ENCODE measurements at places on chromosomes 3 and 15.

GRCh38 chr15:43095708-43096347, 10.0 kb downstream of the UBR1 start:
- DNase-seq: no peak

- DNase-seq: no peak
These were observed 136.2 kb downstream of the SUCLG2 start for GRCh38 chr3:67518236-67518635.

GRCh38 chr15:68808770-68809169, 11.9 kb downstream of the ANP32A start:
- peak; percentile 11 for DNase-seq

GRCh38 chr15:27702581-27702980, 396.5 kb downstream of the OCA2 start:
- no peak for DNase-seq

DNA sequence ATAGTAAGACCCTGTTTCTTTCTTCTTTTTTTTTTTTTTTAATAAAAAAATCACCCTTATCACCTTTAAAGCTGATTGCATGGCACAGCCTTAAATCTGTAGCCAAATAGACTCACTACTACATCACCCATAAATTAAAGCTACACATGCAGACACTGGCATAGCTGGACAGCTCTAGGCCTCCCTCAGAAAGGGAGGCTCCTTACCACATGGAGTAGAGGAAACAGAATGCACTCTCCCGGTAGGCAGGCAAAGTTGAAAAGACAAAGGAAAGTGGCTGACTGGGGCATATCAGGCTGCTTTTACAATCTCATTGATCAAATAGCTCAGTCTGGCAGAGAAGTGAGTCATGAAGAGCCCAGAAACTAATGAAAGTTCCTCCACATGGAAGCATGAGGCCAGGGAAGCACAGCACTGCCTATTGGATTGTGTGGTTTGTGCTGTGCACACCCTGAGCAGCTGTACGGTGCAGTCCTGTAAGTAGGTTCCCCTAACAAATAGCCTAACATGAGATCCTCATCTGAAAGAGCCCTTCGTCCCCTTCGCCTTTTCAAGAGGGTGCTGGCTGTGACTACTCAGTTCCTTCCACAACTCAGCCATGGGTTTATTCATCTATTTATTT, 32.7 kb upstream of the FAM98B start:
- no peak for DNase-seq

DNA sequence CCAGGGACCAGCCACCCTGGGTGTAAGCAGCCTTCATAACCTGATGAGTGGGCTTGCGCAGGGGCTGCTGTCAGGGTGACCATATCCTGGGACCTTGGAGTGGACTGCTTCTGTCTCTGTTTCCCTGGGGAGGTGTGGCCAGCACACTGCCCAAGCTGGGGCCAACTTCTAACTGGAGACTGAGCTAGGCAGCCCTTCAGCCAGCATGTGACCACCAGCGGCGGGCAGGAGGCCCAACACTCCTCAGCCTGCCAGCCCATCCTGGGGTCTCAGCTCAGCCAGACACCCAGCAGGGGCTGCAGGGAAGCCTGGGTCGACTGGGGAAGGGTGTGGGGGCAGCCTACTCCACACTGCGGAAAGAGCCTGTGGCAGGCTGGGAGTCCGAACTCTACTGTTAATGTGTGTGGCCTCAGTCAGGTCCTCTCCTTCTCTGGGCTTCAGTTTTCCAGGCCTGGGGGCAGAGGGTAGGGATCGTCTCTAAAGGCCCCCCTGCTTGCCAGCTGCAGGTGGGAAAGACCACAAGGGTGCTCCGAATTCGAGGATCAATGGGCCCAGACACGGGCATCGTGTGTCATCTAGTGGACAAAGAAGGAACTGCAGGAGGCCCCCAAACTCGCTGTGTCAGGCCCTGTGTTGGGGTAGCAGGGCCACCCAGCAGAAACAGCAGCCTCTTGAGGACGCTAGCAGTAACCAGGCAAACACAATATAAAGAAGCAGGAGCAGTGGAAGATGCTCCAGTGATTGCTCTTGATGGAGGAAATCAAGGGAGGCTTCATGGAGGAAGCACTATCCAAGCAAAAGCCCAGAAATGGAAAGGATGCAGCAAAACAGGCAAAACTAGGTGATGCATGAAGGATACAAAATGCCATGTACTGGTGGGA, 2.0 kb upstream of the SEMA3G start:
- DNase-seq: no peak

GRCh38 chr3:119146578-119147375, 812 bp downstream of the TEX55 start:
- DNase-seq: no peak

GRCh38 chr15:41594801-41595746, 36.1 kb downstream of the TYRO3 start:
- no peak for DNase-seq

- DNase-seq: no peak
These were observed 31.7 kb upstream of the ATG7 start for GRCh38 chr3:11240496-11240895.

DNA sequence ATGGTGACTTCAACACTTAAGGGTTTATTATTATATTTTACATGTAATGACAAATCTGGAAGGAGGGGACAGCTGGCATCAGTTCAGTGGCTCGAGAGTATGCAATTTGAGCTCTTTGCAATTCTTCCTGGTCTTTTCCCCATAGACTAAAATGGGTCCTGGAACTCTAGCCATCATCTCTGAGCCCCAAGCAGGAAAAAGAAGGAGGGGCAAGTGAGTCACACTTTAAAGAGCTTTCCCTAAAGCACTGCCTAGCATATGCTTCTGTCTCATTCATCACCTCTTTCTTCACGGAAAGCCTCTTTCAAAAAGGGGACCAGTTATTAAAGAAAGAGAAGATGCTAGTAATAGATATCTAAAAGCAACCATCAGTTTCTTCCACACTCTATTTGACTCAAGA, 466.3 kb downstream of the ZIC1 start:
- no peak for DNase-seq

DNA sequence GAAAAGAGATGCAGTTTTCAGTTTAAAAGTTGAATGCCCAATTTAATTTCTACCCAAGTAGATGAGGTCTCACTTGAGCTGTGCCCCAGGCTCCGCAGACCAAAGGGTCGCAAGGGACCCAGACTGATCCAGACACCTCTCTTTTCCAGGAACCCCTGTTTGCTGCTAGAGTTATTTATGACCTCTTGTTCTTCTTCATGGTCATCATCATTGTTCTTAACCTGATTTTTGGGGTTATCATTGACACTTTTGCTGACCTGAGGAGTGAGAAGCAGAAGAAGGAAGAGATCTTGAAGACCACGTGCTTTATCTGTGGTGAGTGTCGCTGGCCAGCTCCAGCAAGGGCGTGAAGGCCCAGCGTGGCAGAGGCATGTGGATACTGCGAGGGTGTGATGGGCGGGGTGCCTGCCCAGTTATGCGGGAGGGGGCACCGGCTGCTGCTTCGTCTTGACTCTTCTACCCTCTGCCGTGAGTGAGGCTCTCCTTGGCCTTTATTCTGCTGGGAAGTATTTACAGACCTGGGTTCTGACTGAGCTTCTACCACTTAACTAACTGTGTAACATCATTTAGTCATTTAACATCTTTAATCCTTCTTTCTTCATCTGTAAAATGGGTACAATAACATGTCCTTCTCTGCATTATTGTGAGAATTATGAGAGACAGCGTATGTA, 164.2 kb upstream of the BHLHE40 start:
- no peak for DNase-seq

- DNase-seq: no peak
These were observed 154.3 kb upstream of the ARPP21 start for GRCh38 chr3:35484929-35485530.

GRCh38 chr3:44297255-44297654, 41.3 kb upstream of the TCAIM start:
- DNase-seq: no peak

- no peak for DNase-seq
These were observed 64.3 kb downstream of the NSUN3 start for GRCh38 chr3:94127115-94127514.

DNA sequence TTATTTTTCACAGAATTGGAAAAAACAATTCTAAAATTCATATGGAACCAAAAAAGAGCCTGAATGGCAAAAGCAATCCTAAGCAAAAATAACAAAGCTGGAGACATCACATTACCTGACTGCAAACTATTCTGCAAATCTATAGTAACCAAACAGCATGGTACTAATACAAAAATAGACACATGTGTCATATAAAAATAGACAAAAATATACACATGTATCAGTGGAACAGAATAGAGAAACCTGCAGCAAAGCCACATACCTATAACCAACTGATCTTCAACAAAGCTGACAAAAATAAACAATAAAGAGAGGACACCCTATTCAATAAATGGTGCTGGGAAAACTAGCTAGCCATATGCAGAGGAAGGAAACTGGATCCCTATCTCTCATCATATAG, 259.6 kb downstream of the IGSF11 start:
- no peak for DNase-seq

GRCh38 chr15:69194854-69195253, 34.4 kb downstream of the GLCE start:
- DNase-seq: no peak

DNA sequence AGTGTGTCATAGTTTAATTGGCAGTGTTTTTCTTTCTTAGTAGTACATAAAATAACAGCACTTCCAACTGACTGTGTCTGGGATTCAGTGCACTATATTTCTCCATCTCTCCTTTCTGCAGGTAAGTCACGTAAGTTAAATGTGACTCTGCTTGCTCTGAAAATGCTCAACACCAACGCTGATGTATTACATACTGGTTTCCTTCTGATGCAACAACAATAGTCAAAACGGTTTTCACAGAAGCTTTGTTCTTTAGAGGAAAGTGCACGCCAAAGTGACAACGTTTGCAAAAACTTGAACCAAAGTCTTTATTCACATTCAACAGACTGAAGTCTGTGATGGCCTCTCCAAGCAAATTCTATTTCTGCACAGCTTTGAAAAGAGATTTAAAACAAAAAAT, 707.1 kb upstream of the CFAP20DC start:
- DNase-seq: no peak

GRCh38 chr3:125641891-125642290, 46.6 kb upstream of the OSBPL11 start:
- DNase-seq: no peak

- no peak for DNase-seq
These were observed 3.5 kb upstream of the VIPR1 start for GRCh38 chr3:42498791-42499477.

DNA sequence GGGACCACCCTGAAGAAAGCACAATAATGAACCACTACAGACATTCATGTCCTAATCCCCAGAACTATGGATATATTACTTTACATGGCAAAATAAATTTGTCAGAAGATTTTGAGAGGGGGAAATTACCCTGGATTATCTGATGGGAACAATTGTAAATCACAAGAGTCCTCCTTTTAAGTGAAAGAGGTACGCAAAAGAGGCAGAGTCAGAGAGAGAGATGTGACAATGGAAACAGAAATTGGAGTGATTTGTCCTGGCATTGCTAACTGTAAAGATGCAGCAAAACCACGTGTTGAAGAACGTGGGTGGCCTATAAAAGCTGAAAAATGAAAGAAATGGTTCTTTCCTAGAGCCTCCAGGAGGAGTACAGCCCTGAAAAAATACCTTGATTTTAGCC, 1121.4 kb upstream of the ALCAM start:
- no peak for DNase-seq

DNA sequence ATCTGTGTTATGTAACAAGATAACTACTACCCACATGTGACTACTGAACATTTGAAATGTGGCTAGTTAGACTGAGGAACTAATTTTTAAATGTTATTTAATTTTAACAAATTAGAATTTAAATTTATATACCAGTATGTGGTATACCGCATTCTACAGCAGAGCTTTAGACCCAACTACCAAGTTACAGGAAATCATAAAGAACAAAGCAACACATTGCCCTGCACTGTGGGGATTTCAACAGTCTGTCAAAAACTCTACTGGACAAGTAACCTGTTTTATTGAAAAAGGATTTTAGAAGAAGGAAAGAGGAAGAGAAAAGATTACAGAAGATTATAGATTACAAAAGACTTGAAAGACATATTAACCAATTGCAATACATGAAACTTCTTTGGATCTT, 64.9 kb downstream of the DPH6 start:
- no peak for DNase-seq

GRCh38 chr15:29962407-29962806, 120.3 kb upstream of the GOLGA8J start:
- no peak for DNase-seq

GRCh38 chr3:12719541-12719940, 39.5 kb downstream of the TMEM40 start:
- DNase-seq: no peak

GRCh38 chr15:57298843-57299550, 77.3 kb upstream of the CGNL1 start:
- DNase-seq: peak; percentile 45

- DNase-seq: no peak
These were observed 113.5 kb downstream of the FNDC3B start for GRCh38 chr3:172152874-172153273.

- no peak for DNase-seq
These were observed 98.9 kb upstream of the SLC6A6 start for GRCh38 chr3:14303336-14304100.

DNA sequence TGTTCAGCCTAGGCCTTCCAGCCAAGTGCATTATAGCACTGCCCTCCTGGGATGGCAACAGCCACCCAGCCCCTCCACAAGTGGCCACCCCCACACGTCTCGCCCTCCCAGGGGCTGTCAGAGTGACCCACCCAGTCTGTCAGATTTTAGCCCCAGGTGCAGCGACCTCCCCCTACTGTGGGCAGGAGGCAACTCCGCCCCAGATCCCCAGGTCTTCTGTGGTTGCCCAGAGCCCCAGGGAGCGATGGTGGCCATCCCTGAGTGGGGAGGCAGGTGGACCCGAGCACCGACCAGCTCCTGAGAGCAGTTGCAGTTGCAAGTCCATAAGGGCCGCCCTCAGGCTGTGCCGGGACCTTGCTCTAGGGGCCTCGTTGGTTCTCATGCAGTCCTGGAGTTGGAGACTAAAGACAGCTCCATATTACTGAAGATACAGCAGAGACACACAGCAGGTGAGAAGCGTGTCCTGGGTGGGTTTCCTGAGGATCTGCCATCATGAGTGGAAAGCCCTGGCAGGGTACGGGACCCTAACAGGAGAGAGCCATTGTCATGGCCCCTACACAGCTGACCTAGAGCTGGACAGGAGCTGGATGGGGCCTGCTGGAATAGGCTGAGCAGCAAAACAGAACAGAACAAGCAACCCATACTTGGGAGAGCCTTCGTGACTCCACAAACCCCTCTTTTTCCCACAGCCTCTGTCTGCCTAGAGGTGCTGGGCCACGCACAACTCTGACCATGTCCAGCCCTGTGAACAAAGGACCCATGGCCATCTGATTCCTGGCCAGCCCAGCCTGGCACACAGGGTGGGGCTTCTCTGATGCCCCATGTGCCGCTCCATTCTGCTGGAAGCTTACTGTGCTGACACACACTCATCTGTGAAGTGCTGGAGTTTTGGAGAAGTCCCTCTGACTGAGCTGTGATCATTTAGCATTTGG, 110.3 kb upstream of the ALDH1A3 start:
- DNase-seq: no peak

GRCh38 chr3:56776556-56776950, 25.2 kb downstream of the ARHGEF3 start:
- DNase-seq: no peak

DNA sequence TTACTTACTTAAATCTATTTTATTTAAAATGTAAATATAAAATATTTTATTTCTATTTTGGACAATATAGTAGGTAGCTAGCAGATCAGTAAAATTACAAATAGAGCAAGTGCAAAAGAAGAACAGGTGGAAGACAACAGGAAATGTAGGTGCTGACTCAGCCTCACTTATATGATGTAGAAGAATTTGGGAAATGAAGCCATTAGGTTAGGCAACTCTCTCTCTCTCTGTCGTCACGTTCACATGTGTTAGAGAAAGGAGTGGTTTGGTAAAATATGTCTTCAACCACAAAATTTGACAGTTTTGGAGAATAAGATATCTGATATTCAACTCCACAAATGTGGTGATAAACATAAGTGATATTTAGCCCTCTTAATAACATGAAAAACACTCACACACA, 532.5 kb upstream of the KCNMB2 start:
- no peak for DNase-seq
